ENCODE measurements at places on chromosomes 5 and 9.

DNA sequence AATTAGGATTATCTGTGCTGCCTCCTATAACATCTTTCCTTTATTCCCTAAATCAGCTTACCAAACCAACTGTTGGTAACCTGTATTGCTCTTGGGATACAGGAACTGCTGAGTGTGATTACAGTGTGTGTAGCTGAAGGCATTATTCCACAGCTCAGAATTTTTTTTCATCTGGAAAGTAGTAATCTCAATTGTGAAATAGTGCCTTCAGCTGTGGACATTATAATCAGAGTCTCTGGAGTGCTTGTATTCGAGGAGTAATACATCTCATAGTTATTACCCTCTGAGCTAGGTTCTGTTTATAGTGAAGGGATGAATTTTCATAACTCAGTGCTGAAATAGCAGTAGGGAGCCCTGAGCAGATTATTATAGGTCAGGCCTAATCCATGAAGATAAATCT, 199.5 kb downstream of the MAST4 start:
- DNase-seq = no peak

DNA sequence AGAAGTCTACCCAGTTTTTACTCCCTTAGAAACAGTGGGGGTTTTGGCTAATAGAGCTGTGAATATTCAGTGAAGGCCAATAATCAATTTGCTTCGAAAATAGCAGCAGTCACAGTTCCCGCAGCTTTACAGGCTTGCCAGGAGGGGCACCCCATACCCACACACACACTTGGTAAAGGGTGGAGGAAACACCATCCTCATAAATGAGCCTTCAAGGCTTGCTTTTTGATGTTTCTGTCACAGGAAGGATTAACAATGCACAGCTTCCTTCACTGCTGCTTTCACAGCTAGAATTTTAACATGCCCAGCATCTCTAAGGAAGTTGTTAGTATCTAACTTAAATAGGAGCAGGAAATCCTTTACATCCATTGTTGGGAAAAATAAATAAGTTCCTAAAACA, 1247.5 kb upstream of the C9orf72 start:
- no peak for DNase-seq

GRCh38 chr9:503881-504852, 289.5 kb downstream of the DOCK8 start:
- peak; percentile 76 for DNase-seq

- no peak for DNase-seq
Measured at GRCh38 chr9:90612957-90613356, 29.7 kb downstream of the DIRAS2 start.

DNA sequence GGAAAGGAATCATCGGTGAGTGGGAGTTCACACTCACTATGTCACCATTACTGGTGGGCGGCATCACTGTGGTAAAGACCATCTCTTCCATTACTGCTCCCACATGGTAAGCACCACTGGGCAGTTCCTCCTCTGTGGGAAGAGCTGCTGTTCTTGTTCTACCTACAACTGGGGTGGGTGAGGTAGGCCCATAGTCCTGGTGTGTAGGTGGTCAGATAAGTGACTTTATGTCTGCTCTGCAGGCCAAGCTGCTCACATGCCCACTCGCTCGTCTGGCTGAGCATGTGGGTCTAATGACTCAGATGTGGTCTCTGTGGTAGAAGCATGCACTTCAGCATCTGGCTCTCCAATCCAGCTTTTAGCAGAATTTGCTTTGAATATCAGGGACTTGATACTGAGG, 82.9 kb downstream of the TMEM215 start:
- peak; percentile 2 for DNase-seq

DNA sequence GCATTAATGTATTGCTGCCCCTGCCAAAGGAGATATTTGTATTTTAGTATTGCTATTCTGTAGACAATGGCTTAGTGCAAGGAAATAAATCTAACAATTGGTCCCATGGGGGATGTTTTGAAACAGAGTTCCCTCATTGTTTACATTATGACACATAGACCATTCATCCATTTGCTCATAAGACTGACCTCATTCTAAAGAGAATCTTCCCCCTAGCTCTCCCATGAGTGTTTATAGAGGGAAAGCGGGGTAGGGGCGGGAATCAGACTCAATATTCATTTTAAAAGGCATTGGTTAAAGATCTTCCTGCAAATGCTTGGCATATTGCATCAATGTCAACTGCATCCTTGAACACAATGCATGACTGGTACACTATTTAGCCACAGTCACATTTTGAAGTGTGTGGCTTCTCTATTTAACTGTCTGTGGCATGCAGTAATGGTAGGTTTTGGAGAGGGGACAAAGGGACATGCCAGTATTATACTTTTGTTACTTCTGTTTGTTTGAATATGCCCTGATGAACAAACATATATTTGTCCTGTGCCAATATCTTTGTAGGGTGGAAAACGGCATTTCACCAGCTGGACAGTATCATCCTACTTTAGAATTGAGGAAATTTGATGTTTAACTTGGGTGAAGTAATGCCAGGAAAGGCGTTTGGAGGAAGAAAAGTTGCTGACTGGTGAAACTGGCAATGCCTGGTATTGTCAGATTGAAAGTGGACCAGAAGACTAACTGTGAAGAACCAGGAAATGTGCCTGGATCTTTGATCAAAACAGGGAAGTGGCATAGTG, 84.1 kb upstream of the MEGF10 start:
- DNase-seq = no peak

DNA sequence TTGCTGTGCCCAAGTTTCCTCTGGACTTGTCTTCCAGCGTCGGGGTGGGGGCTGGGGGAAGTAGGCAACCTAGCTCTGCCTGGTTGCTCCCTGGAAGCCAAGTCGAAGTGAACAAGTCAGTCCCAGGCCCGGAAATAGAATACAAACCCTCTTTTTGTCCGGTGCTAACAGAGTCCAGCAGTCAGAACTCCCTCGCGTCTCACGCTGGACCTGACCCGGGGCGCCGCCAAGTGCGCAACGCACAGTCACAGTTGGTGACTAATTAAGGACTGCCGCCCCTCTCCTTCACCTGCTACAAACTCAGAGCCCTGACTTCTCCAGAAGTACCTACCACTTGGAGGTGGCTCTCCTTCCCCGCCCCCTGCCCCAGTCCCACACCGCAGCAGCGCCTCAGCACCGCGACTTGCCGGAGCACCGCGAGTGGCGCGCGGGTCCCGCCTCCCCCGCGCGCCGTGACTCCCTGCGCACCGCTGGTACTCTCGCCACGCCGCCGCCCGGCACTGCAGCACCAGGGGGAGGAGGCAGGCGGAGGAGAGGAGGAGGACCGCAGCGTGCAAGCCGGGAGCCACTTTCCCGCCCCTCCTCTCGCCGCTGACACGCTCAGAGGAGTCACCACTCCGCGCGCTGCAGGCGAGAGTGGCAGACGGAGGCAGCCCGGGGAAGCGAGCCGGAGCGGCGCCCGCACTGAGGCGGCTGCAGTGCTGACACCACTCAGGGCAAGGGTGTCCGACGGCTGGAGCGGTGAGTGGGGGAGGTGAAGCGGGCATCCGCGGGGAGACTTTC, at the start of gene SV2C:
TSS of gene SV2C (plus strand) at position 612 of the 783 bp plus-strand sequence. CDS start 48,368 bp downstream, outside the sequence.
- peak; percentile 33 for DNase-seq
